Psoas muscle (tissue), 8 donors: ENCODE measurements at places on chromosomes 5 and 9. TPM values are rescaled to one million over a fixed set of nuclear protein-coding genes. Genes with fewer than 3 reads are reported as not detected.

The MYOZ3 gene
- 33.4 TPM for total RNA-seq

DNA sequence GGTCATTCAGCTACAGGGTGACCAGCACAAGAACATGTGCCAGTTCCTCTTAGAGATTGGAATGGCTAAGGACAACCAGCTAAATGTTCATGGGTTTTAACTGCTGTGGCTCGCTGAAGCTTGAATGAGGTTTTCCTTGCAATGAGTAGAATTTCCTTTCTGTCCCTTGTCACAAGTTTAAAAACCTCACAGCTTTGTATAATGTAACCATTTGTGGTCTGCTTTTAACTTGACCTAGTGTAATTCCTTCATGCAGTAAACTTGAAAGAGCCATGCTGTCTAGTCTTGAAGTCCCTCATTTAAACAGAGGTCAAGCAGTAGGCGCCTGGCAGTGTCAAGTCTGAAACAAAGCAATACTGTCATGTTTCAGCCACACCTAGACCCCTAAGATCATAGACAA lies 181.3 kb upstream of the DMRT1 start:
- H3K36me3 ChIP-seq: no peaks in the 10 kb centered on the region
- peaks cover 9% of the 10 kb centered on the region for H3K4me1 ChIP-seq
- H3K4me3 ChIP-seq: no peak overlapping the region
- DNase-seq: no peak
- H3K27me3 ChIP-seq: no peaks in the 10 kb centered on the region

GRCh38 chr5:59146729-59147128 lies 563.9 kb downstream of the RAB3C start:
- no peaks in the 10 kb centered on the region for H3K27me3 ChIP-seq
- DNase-seq: no peak
- peaks cover 42% of the 10 kb centered on the region for H3K4me1 ChIP-seq
- no peaks in the 10 kb centered on the region for H3K36me3 ChIP-seq
- H3K27ac ChIP-seq: peak overlapping the region; percentile 83
- no peak overlapping the region for H3K4me3 ChIP-seq

DNA sequence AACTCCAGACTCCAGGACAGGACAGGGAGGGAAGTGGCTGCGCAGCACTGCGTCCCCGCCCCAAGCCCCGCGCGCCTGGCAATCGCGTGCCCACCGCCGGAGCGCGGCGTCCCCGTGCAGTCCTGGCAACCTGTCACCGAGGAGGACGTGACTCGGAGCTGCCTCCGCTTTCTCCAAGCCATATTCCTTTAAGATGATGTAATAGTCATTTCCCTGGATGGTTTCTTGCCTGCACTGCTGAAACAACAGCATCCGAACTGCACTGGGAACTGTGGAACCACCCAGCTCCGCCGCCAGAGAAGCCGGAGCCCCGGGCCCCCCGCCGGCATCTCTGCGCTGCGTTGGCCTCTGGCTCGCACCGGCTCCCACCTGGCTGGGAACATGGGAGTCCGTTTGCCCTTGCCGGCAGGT lies 34.5 kb downstream of the KCTD16 start:
- H3K4me1 ChIP-seq: peaks cover 5% of the 10 kb centered on the region
- DNase-seq: peak; percentile 49
- H3K4me3 ChIP-seq: peak overlapping the region; percentile 41

- DNase-seq: no peak
- peak overlapping the region; percentile 71 for H3K27ac ChIP-seq
- H3K27me3 ChIP-seq: peaks cover 10% of the 10 kb centered on the region
- no peak overlapping the region for H3K4me3 ChIP-seq
- no peaks in the 10 kb centered on the region for H3K36me3 ChIP-seq
Observed at GRCh38 chr5:141806626-141807025, 71.6 kb downstream of the PCDH1 start.

The MCTP1 gene
- total RNA-seq: 8.8 TPM

The TRAF1 gene
- 1.1 TPM for total RNA-seq

DNA sequence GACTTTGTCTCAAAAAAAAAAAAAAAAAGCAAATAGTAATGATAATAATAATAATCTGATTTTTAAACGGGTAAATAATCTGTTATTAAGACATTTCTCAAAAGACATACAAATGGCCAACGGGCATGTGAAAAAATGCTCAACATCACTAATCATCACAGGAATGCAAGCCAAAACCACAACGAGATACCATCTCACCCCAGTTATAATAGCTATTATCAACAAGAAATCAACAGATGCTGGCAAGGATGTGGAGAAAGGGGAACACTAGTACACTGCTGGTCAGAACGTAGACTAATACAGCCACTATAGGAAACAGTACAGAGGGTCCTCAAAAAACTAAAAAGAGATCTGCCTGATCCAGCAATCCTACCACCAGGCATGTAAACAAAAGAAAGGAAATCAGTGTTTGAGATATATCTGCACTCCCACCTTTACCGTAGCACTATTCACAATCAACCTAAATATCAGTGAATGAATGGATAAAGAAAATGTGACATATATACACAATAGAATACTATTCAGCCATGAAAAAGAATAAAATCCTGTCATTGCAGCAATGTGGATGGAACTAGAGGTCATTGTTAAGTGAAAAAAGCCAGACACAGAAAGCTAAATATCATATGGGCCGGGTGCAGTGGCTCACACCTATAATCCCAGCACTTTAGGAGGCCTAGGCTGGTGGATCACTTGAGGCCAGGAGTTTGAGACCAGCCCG lies 24.9 kb downstream of the VAV2 start:
- DNase-seq: no peak
- H3K4me1 ChIP-seq: no peaks in the 10 kb centered on the region
- H3K36me3 ChIP-seq: no peaks in the 10 kb centered on the region
- H3K27ac ChIP-seq: no peak overlapping the region

GRCh38 chr5:129899454-129899853 lies 4.8 kb upstream of the CHSY3 start:
- H3K36me3 ChIP-seq: no peaks in the 10 kb centered on the region
- no peak overlapping the region for H3K4me3 ChIP-seq
- no peak overlapping the region for H3K27ac ChIP-seq
- no peak for DNase-seq
- H3K4me1 ChIP-seq: no peaks in the 10 kb centered on the region

The NSG2 gene
- total RNA-seq: not detected

- no peak for DNase-seq
- no peak overlapping the region for H3K4me3 ChIP-seq
- H3K36me3 ChIP-seq: no peaks in the 10 kb centered on the region
- no peaks in the 10 kb centered on the region for H3K4me1 ChIP-seq
Observed at GRCh38 chr5:159536166-159536565, 205.9 kb upstream of the IL12B start.

DNA sequence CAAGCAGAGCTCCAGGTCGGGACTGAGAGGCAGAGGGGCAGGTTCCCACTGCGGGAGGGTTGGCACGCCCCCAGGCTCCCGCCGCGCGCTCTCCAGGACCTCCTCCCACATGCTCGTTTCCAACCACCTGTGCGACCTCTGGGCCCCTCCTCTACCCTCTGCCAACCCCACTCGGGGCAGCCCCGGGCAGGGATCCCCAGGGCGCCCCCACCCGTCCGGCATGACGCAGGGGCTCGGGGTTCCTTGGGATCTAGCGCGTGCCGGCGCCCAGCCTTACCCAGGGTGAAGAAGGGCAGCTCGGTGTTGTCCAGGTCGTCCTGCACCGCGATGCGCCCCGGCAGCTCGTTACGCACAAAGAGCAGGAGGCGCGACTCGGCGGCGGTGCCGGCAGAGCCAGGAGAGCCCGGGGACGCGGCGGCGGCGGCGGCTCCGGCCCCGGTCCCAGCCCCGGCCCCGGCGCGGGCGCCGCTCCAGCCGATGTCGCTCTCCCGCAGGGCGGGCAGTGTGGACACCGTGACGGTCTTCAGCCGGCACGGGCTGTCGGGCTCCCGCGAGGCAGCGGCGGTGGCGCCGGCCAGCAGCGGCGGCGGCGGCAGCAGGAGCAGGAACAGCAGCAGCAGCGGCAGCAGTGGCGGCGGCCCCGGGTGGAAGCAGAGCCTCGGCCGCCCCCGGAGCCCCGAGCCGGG lies 494 bp downstream of the ASTN2 start:
- H3K27ac ChIP-seq: no peak overlapping the region
- no peaks in the 10 kb centered on the region for H3K4me1 ChIP-seq
- H3K27me3 ChIP-seq: peaks cover 9% of the 10 kb centered on the region
- no peaks in the 10 kb centered on the region for H3K36me3 ChIP-seq

DNA sequence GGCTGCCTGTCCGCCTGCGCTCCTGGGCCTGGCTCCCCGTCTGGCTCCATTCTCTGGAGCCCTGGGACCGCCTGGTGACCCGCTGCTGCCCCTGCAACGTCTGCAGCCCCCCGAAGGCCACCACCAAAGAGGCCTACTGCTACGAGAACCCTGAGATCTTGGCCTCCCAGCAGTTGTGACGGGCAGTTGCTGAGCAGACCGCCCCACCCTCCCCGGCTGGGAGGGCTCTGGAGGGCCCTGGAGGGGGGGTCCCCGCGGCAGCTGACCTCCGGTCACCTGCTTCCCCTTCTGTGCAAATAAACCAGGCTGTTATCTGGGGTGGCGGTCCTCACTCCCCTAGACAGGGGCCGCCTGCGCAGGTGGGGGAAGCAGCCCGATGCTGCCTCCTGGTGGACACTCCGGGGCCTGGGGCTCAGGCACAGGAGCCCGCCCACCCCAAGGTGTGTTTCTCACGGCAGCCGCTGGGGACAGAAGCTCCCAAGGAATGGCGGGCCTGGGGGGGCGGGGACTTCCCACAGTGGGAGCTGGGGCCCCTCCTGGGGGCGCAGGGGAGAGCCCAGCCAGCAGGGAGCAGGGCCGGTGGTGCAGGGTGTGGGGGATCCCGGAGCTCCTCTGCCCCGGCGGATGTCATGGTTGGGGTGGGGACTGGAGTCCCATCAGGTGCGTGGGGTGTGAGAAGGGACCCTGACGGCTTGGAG lies 4.7 kb upstream of the TUBB4B start:
- no peaks in the 10 kb centered on the region for H3K27me3 ChIP-seq
- H3K4me3 ChIP-seq: peak overlapping the region; percentile 59
- peaks cover 37% of the 10 kb centered on the region for H3K4me1 ChIP-seq
- H3K27ac ChIP-seq: peak overlapping the region; percentile 85
- H3K36me3 ChIP-seq: no peaks in the 10 kb centered on the region
- DNase-seq: peak; percentile 87

The SAXO1 gene
- total RNA-seq: 0.08 TPM

The ZNF79 gene
- 10.1 TPM for total RNA-seq

The NSA2 gene
- total RNA-seq: 60.9 TPM

The GKAP1 gene
- total RNA-seq: 37.9 TPM

- H3K36me3 ChIP-seq: no peaks in the 10 kb centered on the region
- H3K27me3 ChIP-seq: peaks cover 16% of the 10 kb centered on the region
- H3K4me1 ChIP-seq: peaks cover 5% of the 10 kb centered on the region
- peak within 1 kb of the TSS; percentile 98 for H3K4me3 ChIP-seq
- no peak for DNase-seq
- H3K27ac ChIP-seq: peak within 1 kb of the TSS; percentile 60
Observed at GRCh38 chr9:21993893-21994555, at the start of gene CDKN2A. Gene CDKN2A, minus strand, starts transcription at chr9:21994392.

- H3K27ac ChIP-seq: no peak overlapping the region
- no peaks in the 10 kb centered on the region for H3K27me3 ChIP-seq
- H3K4me1 ChIP-seq: no peaks in the 10 kb centered on the region
- peaks cover 2% of the 10 kb centered on the region for H3K36me3 ChIP-seq
- no peak overlapping the region for H3K4me3 ChIP-seq
Observed at GRCh38 chr9:99056886-99057664, 47.8 kb upstream of the TGFBR1 start.

The NUTM2F gene
- not detected for total RNA-seq

The SHISAL2B gene
- not detected for total RNA-seq

DNA sequence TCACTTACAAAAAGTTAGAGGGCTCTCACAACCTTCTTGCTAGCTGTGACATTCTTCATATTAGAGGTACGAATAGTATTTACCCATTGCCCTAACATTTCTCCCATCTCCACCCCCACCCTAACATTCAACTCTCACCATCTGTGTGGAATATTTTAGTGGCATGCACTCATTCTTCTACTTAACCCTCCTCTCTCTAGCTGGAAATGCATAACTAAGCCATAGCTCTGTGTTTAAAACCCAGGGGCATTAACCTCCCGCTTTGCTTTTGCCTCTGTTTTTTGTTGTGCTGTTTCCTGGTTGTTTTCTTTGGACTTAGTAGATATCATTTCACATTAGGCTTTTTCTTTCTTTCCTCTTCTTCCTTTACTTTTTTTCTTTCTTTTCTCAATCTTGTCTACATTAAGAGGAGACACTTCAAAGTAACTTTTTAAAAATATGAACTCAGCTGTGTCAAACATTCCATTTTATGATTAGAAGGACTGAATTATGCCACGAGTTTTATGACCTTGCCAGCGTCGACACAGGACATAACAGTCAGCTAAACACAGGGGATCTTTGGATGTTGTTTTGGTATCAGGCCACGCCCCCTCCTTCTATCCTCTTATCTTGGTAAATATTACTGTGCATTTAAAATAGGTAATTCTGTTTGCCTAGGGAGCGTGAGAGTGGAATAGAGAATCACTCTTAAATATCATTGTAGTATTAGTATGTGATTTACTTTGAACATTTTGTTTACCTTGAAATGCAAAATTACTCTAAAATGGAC lies 236.0 kb downstream of the CD180 start:
- DNase-seq: no peak
- H3K4me3 ChIP-seq: no peak overlapping the region
- no peak overlapping the region for H3K27ac ChIP-seq

DNA sequence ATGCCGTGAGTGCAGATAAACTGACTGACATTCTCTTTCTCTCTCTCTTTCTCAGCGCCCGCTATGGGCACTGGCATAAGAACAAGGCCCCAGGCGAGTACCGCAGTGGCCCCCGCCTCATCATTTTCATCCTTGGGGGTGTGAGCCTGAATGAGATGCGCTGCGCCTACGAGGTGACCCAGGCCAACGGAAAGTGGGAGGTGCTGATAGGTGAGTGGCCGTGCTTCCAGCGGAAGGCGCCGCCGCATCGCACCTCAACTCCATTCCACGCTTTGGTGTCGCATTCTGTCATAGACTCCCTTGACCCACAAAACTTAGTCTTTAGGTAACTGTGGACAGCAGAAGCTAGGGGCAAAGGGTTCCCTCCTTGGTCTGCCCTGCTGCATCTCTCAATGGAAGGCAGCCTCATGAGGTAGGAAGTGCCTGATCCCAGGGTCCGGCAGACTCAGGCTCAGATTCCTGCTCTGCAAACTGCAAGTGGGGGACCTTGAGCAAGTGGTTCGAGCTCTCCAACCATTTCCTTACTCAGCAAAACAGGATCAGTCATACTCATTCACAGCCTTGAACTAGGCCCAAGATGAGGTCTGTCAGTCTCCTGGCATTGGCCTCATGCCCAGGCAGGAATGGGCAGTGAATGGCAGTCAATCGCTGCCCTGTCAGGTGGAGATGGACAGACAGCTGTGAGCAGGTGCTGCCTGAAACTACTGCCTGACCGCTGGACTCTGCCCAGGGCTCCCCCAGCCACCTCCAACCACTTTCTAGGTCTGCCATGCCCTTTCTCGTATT lies 24.2 kb upstream of the CFAP157 start:
- DNase-seq: peak; percentile 90
- peak overlapping the region; percentile 85 for H3K27ac ChIP-seq
- no peaks in the 10 kb centered on the region for H3K36me3 ChIP-seq

The LHX3 gene
- not detected for total RNA-seq

DNA sequence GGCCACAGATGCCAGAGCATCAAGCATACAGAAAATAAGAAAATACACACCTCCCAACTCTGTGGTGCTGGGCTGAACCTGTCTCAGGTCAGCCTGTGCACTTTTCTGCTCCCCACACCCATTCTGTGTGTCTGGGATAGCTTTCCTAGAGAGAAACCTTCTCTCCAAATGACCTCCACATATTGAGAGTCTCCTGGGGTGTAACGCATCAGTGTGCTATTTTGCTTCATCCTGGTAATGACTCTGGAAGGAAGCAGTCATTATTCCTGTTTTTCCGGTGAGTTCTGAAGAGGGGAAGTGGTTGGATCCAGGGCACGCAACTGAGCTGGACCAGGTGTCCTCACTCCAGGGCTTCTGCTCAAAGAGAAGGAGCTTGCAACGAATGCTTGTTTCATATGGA lies 73.2 kb upstream of the SH3PXD2B start:
- DNase-seq: no peak
- H3K27me3 ChIP-seq: no peaks in the 10 kb centered on the region
- no peaks in the 10 kb centered on the region for H3K36me3 ChIP-seq
- H3K4me3 ChIP-seq: no peak overlapping the region
- peak overlapping the region; percentile 14 for H3K27ac ChIP-seq
